ENCODE measurements at places on chromosomes 5 and 9. TPM values are rescaled to one million over a fixed set of nuclear protein-coding genes. Genes with fewer than 3 reads are reported as not detected.

SLC36A3 gene
- total RNA-seq, result not detected

HAVCR1 gene
- total RNA-seq, result not detected

UBAP1 gene
- 26.0 TPM for total RNA-seq

VAV2 gene
- 12.7 TPM for total RNA-seq

PDGFRB gene
- 341 TPM for total RNA-seq

DNA sequence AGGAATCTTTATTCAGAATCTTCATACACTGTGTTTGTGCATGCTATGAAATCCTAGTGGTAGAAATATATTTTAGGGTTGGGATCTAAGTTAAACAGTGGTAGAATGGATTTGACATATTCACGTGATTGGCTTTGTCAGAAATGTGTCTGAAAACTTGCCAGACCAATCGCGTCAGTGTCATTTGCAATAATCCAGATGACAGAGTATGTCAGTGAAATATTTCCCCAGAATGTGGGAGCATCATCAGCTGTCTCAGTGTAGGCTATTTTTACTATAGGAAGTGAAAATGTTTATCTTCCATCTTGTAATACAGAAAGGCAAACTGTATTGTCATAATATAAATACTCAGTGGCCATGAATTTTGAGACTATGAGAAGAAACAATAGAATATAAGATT is 220.6 kb upstream of the EDIL3 start:
- DNase-seq, result no peak

DNA sequence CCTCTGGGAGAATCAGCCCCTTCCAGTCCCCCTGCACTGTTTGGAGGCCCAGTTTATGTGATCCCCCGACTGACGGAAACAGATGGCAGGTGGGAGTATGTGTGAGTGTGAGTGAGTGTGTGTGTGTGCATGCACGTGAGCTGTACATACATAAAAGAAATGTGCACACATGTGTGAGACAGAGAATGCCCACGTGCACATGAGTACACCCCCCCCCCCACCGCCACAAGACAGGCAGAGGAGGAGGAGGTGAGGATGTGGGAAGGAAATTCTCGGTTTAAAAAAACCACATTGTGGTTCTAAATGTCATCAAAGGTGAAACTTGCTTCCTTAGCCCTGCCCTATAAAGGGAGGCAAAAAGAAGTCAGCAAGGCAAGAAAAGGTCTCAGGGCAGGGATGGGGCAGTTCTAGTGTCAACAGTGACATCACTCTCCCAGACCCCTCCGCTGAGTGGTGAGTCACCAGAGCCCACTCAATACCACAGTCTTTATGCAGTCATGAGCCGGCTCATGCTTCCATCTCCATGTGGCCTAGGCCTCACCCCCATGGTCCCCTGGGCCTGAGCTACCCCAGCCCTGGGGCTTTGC is 79.2 kb upstream of the HSPA9 start:
- DNase-seq, result no peak

- no peak for DNase-seq
Observed at GRCh38 chr9:3235497-3235896, 290.3 kb downstream of the RFX3 start.

DNA sequence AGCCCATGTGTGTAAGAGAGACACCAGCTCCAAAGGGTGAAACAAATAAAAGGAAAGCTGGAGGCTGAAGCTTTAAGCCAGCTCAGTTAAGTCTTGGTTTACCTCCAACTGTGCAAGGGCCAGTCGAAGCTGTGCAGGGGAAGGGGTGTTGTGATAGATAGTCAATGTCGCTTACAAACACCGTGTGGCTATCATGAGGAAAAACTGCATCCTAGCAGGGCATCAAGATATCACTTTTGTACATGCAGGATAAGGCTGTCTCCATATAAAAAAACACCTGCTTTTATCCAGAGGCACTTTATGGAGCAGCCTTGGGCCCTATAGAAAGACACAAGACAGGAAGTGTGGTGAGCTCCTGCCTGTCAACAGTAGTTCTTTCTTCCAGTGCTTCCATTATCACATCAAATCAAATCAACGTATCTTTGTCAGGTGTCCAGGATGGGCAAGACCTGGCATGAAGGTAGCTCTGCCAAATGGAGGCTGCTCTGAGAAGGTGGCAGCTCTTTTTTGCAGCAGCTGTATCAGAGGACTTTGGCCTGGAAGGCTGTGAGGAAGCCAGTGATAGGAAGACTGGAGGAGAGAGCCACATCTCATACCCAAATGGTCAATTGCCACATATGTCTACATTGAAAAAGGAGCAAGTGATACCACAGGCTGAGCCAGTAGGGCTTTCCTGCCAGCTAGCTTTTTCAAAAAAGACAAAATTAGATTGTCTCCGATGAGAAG is 29.3 kb upstream of the SELENOP start:
- no peak for DNase-seq

DNA sequence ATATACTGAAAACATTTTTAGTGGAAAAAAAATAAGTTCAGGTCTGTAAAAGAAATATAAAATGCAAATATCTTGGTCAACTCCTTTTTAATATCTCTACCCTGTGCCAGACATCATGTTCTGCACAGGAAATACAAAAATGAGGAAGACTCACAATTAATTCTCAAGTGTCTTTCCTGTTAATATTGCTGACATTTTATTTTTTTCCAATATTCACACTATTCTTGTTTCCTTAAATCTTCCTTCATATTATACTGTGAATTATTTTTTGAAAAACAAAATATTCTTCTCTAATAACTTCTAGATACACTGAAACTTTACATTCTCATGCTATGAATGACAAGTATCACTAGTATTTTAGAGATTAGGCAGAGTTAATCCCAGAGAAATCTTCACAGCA is 334.7 kb upstream of the FTMT start:
- no peak for DNase-seq

- no peak for DNase-seq
Observed at GRCh38 chr5:148859703-148860102, 33.3 kb downstream of the ADRB2 start.

- DNase-seq, result no peak
Observed at GRCh38 chr5:142836048-142836447, 65.9 kb downstream of the ARHGAP26 start.

DNA sequence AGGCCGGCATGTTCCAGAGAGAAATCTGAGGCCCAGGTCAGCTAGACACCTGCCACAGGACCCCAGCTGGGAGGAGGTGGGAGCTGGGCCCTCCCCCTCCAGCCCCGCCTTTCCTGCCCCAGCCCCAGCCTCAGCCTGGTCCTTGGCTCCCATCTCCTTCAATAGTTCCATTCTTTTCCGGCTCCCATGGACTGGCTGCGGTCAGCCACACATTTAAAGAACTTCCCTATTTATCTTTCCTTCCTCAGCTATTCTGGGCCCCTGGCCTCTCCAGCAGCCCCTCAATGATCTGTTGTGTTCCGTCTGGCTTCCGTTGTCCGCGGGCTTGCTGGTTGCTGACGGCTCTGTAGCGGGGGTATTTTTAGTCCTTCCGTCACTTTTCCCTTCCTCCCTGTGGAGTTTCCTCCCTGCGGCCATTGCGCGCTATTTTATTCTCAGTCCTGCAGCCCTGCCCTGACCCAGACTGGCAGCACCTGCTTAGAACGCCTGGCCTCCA is 73.8 kb downstream of the AMBP start:
- DNase-seq, result peak; percentile 62

GRCh38 chr9:2962471-2963172 is 118.7 kb upstream of the PUM3 start:
- no peak for DNase-seq

- no peak for DNase-seq
Observed at GRCh38 chr5:36017622-36018021, 26.4 kb upstream of the UGT3A1 start.

- DNase-seq, result no peak
Observed at GRCh38 chr5:139194486-139194885, 3.7 kb downstream of the SIL1 start.

DNA sequence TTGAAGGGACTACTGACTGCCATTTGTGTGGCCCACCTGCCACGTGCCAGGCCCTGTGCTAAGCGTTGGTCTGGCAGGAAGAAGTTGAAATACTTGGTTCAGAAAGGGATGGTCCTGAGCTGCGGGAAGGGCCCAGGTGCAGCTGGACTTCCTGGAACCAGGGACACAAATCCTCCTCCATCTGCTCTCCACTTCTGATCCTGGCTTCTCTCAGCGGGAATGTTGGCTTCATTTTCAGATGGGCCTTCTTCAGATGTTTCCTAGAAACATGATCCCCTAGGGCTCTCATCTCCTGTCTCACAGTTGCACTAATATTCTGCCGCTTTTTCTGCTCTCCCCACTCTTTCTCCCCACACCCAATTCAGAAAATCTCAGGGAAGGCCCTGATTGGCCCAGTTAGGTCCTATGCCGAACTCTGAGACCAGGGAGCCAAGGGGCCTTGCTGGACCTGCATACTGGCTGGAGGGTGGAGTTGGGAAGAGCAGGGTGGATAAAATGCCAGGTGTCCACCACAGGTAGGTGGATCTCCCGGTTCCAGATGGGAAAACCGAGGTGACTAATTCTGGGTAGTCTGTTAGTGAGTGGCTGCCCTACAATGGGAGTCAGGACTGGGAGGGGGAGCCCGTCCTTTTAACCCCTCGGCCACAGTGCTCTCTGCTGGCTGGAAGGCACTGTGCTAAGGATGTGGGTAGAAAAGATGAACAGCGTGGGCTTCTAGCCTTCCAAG is 19.4 kb downstream of the PSAT1 start:
- DNase-seq, result no peak

GRCh38 chr5:146238973-146239372 is 35.6 kb downstream of the RBM27 start:
- no peak for DNase-seq

DNA sequence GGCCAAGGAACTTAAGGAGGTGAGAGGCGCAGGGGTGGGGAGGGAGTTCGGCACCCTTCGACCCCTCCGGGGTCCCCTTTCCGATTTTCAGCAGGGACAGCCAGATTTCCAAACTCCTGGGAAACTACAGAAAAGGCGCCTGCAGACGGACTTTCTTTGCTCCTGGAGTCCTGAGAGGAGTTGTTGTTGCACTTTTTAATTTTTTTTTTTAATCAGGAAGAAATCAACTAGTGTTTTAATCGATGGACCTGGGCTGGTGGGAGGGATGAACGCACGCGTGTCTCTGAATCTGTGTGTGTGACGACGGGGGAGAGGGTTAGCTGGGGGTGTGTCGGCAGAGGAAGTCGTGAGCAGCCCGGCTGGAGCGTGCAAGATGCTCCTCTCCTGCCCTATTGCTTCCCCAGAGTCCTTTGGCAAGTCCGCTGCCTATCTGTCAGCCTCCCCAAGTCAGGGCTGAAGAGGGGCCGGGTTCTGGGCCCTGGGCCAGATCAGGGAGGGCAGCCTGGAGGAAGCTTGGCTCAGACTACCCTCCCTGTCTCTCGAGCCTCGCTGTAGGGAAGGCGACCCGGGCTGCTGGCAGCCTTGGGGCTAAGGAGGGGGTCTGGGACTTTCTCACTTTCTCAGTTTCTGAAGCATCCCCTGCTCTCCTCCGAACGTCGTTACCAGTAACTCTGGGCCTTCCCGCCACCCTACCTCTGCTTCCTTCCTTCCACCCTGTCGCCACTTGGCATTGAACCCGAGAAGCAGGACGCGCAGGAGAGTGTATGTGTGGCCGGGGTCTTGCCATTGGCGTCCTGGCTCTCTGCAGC is 731 bp downstream of the PRR16 start:
- peak; percentile 75 for DNase-seq

- DNase-seq, result no peak
Observed at GRCh38 chr5:81601919-81602318, 149.0 kb downstream of the SSBP2 start.

DNA sequence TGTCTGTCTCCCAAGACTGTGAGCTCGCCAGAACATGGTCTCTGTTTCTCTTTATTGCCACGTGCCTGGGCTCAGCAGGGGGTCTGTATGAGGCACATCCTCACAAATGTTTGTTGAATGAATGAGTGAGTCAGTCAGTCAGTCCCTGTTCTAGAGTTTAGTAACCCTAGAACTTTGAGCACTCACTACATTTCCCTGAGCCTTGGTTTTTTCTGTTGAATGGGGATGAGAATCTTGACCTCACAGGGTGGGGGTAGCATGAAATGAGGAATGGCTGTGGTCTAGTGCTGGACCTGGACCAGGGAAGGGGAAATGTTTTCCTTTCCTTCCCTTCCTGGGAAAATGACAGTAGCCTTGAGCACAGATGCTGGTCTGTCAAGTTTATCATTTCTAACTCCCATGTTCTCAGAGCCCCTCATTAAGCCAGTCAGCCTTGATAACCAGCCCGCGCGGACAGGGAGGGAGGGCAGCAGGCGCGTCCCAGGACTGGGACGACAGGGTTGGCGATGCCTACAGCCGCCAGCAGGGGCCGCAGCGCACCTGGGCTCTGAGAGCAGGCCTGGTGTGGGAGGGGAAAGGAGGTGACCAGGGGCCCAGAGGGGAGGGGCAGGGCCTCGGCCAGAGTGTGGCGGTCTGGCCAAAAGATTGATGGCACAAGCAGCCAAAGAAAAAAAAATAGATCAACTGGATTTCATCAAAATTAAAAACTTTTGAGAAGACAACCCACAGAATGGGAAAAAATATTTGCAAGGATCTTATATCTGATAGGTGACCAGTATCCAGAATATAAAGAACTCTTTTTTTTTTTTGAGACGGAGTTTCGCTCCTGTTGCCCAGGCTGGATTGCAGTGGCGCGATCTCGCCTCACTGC is 24.1 kb upstream of the WNK2 start:
- DNase-seq, result no peak
